ENCODE measurements at places on chromosomes 7 and 10.

DNA sequence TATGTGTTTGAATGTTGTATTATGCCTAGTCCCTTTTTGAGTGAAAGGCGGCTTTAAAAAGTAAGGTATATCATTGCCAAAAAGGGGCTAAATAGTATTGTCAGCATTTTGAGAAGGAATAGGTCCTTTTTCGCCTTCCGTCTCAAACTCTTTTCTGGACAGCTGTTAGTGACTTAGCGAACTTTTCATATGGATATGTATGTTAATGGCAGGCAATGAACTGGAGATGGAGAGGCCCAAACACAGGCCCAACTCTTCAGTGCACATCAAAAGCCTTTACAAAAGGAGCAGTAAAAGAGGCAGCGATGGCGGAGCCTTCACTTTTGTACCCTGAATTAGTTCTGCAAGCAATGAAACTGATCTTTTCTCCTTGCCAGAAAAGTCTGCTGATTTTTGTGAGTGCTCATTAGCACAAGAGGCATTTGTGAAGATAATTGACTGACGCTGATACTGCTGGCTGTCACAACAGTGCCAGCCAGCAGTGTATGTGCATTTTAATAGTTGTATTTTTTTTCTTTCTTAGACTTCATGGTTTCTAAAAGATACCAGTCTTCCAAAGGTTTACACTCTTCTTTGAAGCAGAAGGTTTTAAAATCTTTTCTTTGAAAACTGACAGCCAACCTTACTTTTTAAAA lies 243.7 kb upstream of the SP8 start:
- DNase-seq = no peak

- DNase-seq = no peak
Observed at GRCh38 chr7:91248996-91249395, 15.2 kb upstream of the FZD1 start.

- no peak for DNase-seq
Observed at GRCh38 chr10:43235070-43235900, 31.6 kb downstream of the RASGEF1A start.

GRCh38 chr10:100780324-100780723 lies 34.9 kb downstream of the PAX2 start:
- DNase-seq = no peak

Measured in effector CD8-positive, alpha-beta T cell (primary cell).